Activated CD4-positive, alpha-beta T cell treated with anti-CD3 and anti-CD28 coated beads for 36 hours (primary cell): ENCODE measurements at places on chromosomes 5 and 9. TPM values are rescaled to one million over a fixed set of nuclear protein-coding genes. Genes with fewer than 3 reads are reported as not detected.
A peak's percentile ranks its signal among the peaks of the same experiment; 100 is the strongest.

Gene WNT8A
- not detected for total RNA-seq

GRCh38 chr9:37938121-37938891 is 34.4 kb upstream of the SLC25A51 start:
- no peak overlapping the region for H3K27ac ChIP-seq
- no peak for DNase-seq
- no peak overlapping the region for H3K4me3 ChIP-seq
- no peaks in the 10 kb centered on the region for H3K27me3 ChIP-seq
- H3K36me3 ChIP-seq: no peaks in the 10 kb centered on the region

Gene PRDM9
- total RNA-seq: not detected

Gene KIF20A
- total RNA-seq: 66.6 TPM

- DNase-seq: no peak
- H3K4me3 ChIP-seq: no peak overlapping the region
- peaks cover 6% of the 10 kb centered on the region for H3K27me3 ChIP-seq
Observed at GRCh38 chr5:138230981-138231589, 18.0 kb upstream of the CDC23 start.

DNA sequence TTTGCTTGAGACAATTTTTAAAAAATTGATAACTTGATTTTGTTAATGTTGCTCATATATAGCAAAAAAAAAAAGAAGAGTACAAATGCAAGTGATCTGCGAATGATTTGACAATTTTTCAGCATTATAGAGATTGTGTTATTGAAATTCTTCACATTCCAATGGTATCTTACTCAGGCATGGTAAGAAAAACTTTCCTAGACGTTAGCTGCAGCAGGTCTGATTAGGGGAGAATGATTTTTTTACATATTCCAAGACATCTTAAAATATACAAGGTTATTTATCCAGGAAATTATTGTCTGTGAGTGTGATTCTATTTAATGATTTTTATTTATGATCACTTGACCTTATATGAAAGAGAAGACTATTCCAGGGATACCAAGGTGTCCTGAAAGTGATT is 361.9 kb downstream of the MAT2B start:
- no peaks in the 10 kb centered on the region for H3K4me1 ChIP-seq
- H3K36me3 ChIP-seq: no peaks in the 10 kb centered on the region
- no peak overlapping the region for H3K27ac ChIP-seq
- no peaks in the 10 kb centered on the region for H3K27me3 ChIP-seq
- H3K4me3 ChIP-seq: no peak overlapping the region

GRCh38 chr9:119375892-119376291 is 6.7 kb upstream of the BRINP1 start:
- H3K27ac ChIP-seq: no peak overlapping the region
- no peaks in the 10 kb centered on the region for H3K4me1 ChIP-seq
- H3K27me3 ChIP-seq: peaks cover 7% of the 10 kb centered on the region
- no peak overlapping the region for H3K4me3 ChIP-seq
- peak; percentile 24 for DNase-seq

DNA sequence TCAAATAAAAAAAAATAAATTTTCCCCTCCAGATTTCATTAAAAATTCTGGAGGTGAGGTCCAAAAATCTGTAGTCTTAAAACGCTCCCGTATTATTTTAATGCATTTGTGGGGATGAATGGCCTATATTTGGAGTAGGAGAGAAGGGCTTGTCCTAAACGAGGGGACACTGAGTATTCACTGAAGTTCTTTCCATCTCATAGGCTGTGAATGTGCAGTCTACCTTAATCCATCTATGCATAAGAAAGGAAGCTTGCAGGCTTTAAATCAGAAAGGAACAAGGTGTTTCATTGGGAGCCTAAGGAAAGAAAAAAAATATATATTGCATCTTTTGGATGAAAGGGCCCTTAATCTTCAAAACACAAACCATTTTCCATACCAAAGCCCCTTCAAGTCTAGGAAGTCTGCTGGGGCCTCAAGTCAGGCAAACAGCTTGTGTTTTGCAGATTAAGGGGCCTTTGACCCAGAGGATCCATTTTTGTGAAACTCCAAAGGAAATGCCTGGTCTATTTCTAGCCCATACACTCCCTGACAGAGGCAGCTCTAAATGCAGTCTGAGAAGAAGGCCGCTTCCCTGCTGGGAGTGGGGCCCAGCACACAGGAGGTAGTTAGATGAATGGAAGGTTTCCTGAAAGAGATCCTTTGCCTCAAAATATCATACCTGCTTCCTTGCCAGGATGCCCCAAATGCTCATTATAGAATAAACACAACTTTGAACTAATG is 35.6 kb downstream of the BRINP1 start:
- H3K4me1 ChIP-seq: no peaks in the 10 kb centered on the region
- H3K36me3 ChIP-seq: no peaks in the 10 kb centered on the region
- no peak overlapping the region for H3K4me3 ChIP-seq

DNA sequence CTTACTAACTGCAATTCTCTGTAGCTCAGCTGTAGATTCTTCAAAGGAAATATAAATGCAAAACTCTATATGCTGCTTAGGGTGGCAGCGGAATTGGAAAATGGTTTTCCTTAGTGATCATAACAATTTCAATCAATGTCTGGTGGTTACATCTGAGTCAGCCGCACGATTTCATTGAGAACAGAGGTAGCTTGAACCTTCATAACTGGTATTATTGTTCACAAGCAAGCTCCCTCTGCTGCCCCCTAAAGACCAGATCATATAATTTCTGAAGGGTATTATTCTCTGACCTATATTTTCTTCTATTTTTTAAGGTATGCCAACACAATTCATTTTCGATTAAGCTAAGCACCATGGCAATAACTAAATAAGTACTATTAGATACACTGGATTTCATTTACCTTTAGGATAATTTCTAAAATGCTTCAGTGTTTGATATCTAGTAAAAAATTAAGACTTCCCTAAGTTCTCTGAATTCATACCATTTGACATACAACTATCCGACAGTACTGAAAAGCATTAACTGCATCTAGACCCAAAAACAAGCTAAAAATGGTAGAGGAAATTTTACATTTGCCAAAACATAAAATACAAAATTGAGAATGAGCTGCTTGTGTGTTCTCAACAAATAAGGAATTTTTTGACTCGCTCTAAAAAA is 181.1 kb upstream of the SPEF2 start:
- DNase-seq: peak; percentile 10
- H3K4me3 ChIP-seq: no peak overlapping the region
- no peaks in the 10 kb centered on the region for H3K4me1 ChIP-seq
- H3K27me3 ChIP-seq: peaks cover 46% of the 10 kb centered on the region
- no peaks in the 10 kb centered on the region for H3K36me3 ChIP-seq
- no peak overlapping the region for H3K27ac ChIP-seq

DNA sequence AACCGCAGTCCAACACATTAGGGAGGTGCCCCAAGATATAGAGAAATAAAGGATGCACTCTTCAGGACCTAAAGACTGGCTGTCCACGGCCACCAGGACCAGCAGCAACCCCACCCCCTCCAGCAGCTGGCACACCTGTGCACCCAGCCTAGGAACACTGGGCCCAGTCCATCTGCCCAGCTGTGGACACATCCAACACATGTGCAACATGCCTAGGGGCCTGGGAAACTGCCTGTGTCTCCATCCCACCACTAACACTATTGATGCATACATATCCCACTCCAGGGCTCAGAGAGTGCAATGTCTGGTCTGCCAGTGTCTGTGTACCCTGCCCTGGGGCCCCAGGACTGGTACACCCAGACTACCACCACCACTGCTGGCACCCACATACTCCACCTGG is 1781.3 kb downstream of the MAT2B start:
- no peaks in the 10 kb centered on the region for H3K27me3 ChIP-seq
- H3K36me3 ChIP-seq: no peaks in the 10 kb centered on the region
- H3K27ac ChIP-seq: no peak overlapping the region
- H3K4me1 ChIP-seq: no peaks in the 10 kb centered on the region
- no peak overlapping the region for H3K4me3 ChIP-seq

DNA sequence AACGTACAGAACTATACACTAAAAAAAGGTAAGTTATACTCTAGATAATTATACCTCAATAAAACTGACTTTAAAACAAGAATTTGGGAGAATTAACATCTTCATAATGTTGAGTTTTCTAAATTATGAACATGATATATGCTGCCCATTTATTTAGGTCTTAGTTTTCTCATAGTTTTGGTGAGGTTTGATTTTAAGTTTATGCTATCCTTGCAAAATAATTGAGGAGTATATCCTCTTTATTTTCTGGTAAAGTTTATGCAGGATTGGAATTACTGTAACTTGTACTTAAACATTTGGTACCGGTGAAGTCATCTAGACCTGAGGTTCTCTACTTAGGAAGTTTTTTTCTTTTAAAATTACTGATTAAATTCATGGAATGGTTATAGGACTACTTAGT is 38.9 kb upstream of the RNU6ATAC start:
- no peak overlapping the region for H3K27ac ChIP-seq
- H3K4me3 ChIP-seq: no peak overlapping the region
- H3K4me1 ChIP-seq: peaks cover 4% of the 10 kb centered on the region
- peaks cover 1% of the 10 kb centered on the region for H3K36me3 ChIP-seq
- no peaks in the 10 kb centered on the region for H3K27me3 ChIP-seq

DNA sequence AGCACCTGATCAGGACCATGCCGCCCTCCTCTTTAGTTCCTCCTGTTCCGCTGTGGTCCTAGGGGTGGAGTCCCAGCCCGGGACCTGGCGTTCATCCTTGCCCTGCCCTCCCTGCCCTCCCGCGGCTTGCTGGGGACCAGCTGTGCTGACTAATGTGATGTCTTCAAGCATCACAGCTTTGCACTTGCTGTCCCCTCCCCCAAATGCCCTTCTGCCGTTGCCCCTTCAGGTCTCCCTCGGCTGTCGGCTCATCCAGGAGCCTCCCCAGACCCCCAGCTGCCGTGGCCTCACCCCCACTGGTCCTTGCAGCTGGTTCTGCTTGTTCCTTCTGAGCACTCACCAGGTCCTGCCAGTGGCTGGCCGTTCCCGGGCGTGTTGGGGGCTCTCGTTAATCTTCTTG is 19.9 kb downstream of the RXRA start:
- peaks cover 10% of the 10 kb centered on the region for H3K4me1 ChIP-seq
- H3K27me3 ChIP-seq: no peaks in the 10 kb centered on the region
- no peak for DNase-seq
- no peak overlapping the region for H3K4me3 ChIP-seq
- H3K27ac ChIP-seq: no peak overlapping the region

- DNase-seq: peak; percentile 66
- peaks cover 6% of the 10 kb centered on the region for H3K36me3 ChIP-seq
- H3K4me3 ChIP-seq: peak overlapping the region; percentile 70
- H3K4me1 ChIP-seq: peaks cover 48% of the 10 kb centered on the region
- H3K27me3 ChIP-seq: no peaks in the 10 kb centered on the region
- H3K27ac ChIP-seq: peak overlapping the region; percentile 96
Observed at GRCh38 chr5:131209506-131210150, 38.9 kb downstream of the LYRM7 start.
